ENCODE measurements at places on chromosomes 5 and 9. TPM values are rescaled to one million over a fixed set of nuclear protein-coding genes. Genes with fewer than 3 reads are reported as not detected.

Gene MAP1B
- 28.3 TPM for total RNA-seq

Gene GABRA1
- not detected for total RNA-seq

Gene GABRP
- total RNA-seq: not detected

Gene PKD2L2
- total RNA-seq: not detected

Gene CDC26
- total RNA-seq: 55.8 TPM

Gene C9orf153
- total RNA-seq: 0.65 TPM

Gene C5orf22
- 12.2 TPM for total RNA-seq

Gene SYK
- 0.54 TPM for total RNA-seq

Gene TNFSF15
- 0.17 TPM for total RNA-seq

Gene DMGDH
- 0.58 TPM for total RNA-seq

Gene SHOC1
- not detected for total RNA-seq

Gene PCDHA10
- 0.03 TPM for total RNA-seq

Gene TLX3
- total RNA-seq: not detected

Gene ARID3C
- total RNA-seq: not detected

Gene CCNJL
- total RNA-seq: 12.3 TPM

Gene AGXT2
- total RNA-seq: not detected

Gene LVRN
- not detected for total RNA-seq

Gene REEP2
- 6.1 TPM for total RNA-seq

Gene ADGRV1
- 0.83 TPM for total RNA-seq

Gene FCN2
- not detected for total RNA-seq

Gene DEPDC1B
- total RNA-seq: 14.6 TPM

Gene EGFLAM
- total RNA-seq: 0.17 TPM

Gene PCDHA1
- total RNA-seq: 0.15 TPM

Gene TICAM2
- total RNA-seq: 0.72 TPM

Gene BARHL1
- not detected for total RNA-seq

Gene FGF18
- total RNA-seq: 1.0 TPM

Gene FAM78A
- total RNA-seq: 0.26 TPM

Gene ZNF169
- total RNA-seq: 1.6 TPM

Gene SOHLH1
- total RNA-seq: not detected

Gene MYMK
- total RNA-seq: not detected

Gene HBEGF
- 5.7 TPM for total RNA-seq

Gene THG1L
- 31.2 TPM for total RNA-seq

Gene TAS2R1
- total RNA-seq: not detected

Gene WNT8A
- total RNA-seq: not detected

Gene TNFAIP8
- total RNA-seq: 17.6 TPM

Gene CDH10
- total RNA-seq: 0.10 TPM

Gene SLC27A6
- not detected for total RNA-seq

Gene TRAF1
- total RNA-seq: 3.1 TPM

Gene AIF1L
- 1.7 TPM for total RNA-seq

Gene SEMA4D
- 5.1 TPM for total RNA-seq

Gene MOB3B
- 8.6 TPM for total RNA-seq

Gene MYOT
- total RNA-seq: not detected

Measured in A549 treated with GW870086 at 1 μM for 4 hours (cell line).